ENCODE measurements at places on chromosomes 16 and 17.
A peak's percentile ranks its signal among the peaks of the same experiment; 100 is the strongest.

GRCh38 chr17:57422574-57423164 lies 166.3 kb downstream of the MSI2 start:
- no peak for DNase-seq

DNA sequence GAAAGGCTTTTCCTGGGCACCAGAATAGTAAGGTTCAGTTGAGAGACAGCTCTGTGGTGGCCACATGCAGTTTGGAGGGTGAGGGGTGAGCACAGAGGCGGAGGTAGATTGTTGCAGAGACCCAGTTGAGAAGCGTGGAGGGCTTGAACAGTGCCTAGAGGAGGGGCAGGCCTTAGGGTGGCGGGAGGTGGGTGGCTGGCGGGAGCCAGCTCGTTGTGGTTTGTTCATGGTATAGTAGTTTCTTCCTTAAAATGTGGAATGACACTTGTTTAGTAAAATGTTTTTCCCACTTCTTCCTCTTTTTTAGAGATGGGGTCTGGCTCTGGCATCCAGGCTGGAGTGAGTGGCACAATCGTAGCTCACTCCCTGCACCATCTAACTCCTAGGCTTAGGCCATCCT lies 14.2 kb downstream of the USP10 start:
- no peak for DNase-seq

DNA sequence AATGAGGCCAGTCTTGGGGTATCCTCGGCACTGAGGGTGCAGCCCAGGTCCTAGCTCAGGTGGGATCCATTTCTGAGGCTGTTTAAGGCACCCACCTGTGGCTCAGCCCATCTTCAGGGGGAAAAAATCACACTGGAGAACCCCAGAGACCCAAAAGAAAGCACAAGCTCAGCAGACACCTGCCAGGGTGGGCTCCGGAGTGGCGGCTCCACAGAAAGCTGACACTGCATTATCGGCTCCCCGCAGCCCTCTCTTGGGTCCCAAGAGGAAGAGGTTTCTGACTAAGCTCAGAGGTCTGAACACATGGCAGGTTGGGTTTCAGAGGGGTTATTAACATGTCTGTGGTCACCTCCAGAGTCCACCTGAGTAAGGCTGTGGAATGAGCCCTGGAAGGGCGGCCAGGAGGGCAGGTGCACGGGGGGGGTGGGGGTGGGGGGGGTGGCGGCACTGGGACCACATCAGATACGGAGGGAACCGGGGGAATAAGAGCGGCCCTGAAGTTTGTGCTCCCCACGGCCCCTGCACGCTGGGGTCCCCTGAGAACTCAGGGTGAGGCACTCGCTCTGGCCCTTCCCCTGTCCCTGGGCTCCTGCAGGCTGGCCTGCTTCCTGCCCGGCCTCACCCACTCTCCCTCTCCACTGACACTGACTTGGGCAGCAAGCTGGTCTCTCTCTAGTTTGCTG lies 79.5 kb downstream of the TIMM22 start:
- no peak for DNase-seq

GRCh38 chr16:79899316-79899715 lies 298.8 kb upstream of the MAF start:
- no peak for DNase-seq

DNA sequence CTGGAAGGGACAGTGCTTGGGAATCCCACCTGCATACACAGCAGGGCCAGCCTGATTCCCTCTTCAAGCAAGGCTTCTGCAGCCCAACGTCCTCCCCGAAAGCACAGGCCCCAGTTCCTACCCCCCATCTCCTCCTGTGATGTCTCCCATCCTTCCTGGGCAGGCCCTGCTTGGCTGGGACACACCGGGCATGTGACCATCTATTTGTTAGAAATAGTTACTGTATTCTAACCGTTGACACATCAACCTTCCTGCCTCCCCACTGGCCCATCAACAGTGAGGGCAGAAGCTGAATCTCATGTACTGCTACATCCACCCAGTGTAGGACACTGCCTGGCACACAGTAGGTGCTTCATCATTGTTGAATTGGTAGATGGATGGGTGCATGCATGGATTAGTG lies 10.7 kb downstream of the PRR29 start:
- no peak for DNase-seq

DNA sequence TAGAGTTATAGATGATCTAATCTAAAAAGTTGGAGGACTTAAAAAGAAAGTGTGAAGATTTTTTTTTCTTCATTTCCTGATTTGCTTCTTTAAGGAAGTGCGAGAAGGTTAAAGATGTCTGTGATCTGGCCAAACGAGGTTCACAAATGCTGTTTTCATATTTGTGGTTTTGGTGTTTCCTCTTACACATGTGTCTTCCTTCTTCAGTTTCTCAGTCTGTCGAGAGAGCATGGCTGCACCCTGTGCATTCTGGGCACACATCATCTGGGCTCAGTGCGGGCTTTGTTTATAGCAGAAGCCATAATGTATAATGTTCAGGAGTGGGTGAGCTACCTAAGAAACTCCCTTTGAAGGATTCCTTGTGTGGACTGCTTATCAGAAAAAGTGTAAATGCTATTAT lies 260.4 kb upstream of the TBX2 start:
- peak; percentile 34 for DNase-seq

DNA sequence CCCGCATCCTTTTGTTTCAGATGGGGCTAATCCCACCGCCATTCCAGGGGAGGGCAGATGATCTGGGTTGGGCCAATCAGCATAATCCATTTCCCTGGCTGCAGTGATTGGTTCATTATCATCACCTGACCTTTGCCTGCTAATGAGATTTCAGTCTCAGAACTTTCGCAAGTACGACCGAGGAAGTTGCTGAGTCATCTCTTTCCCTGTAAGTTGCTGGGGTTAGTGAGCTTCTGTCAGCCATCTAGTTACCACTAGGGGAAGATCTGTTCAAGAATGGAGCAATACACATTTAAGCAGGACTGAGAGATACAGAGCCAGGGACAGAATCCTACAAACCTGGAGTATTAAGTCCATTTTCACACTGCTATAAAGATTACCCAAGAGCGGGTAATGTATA lies 65.3 kb upstream of the NUDT7 start:
- no peak for DNase-seq

- DNase-seq, result no peak
Observed at GRCh38 chr17:64343833-64344637, 46.6 kb downstream of the PECAM1 start.

GRCh38 chr17:47697906-47698711 lies 4.1 kb downstream of the TBKBP1 start:
- DNase-seq, result no peak

DNA sequence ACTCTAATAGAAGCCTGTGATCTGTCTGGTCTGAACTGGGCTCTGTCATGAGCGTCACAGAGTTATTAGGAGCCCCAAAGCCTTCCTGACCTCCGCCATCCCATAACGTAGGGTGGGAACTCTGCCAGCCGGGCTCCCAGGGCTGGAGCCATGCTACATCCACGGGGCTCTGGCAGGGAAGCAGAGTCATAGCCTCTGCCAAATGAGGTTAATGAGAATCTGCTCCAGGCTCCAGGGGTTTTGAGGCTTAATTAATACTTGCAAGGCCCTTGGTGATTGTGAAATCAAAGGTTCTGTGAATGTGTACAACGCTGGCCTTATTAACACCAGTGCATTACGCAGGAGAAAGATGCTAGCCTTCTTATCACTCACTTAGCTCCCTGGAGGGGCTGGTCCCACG lies 42.4 kb upstream of the ZFP90 start:
- DNase-seq, result no peak

- DNase-seq, result peak; percentile 50
Observed at GRCh38 chr17:46942441-46943217, 19.7 kb downstream of the GOSR2 start.

DNA sequence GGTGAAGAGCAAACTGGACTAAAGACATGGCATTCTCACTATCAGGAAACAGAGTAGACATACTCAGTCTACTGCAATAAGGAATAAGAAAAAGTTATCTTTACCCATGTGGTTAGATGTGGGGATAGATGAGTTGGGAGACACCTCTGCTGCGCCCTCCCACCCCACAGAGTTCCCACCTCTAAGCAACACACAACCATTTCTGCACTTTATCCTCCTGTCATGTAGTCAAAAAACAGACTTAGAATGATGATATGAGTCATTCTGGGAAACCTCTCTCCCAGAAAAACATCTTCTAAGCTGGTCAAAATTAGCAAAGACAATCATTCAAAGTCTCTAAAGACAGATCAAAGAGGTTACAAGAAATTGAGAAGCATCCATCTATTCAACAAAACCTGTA lies 94.9 kb downstream of the CACNG1 start:
- DNase-seq, result no peak

DNA sequence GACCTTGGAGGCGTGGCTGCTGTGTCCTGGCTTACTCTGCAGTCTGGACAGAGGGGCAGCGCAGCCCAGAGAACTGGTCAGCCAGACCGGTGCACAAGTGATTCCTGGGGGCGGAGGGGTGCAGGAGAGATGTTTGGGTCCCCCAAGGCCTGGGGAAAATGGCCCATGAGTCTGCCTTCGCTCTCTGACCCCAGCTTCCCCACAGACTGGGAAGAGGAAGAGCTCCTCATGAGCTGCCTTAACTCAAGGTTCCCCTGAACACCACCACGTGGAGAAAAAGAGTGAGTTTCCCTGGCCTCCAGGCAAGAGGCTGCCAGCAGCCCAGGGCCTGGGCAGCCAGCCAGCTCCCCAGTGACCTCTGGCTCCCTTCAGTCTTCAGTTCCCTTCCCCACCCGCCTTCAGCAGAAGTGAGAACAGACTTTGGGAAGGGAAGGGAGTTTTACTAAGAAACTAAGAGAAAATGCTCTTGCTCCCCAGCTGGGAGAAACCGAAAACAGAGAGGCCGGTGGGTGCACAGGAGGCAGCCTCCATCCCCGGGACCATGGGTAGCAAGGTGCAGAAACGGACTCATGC lies 2.0 kb upstream of the C17orf99 start:
- no peak for DNase-seq

GRCh38 chr17:14827396-14827919 lies 437.7 kb downstream of the PMP22 start:
- no peak for DNase-seq

DNA sequence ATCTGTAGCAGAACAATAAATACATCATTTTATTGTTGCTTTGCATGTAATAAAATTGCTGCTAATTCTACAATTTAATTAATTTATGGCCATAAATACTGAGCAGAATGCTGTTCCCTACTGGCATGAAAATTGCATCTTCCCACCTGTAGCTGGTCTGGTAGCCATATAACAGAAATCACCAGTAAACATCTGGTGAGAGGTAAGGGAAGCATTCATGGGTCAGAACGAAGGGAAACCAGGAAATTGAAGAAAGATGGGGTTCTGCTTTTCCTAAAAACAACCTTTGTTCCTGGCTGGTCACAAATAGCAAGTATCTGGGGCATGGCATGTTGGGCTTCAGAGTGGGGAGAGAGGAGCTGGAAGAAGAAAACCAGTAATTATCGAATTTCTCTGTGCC lies 128.4 kb downstream of the CDH11 start:
- DNase-seq, result no peak

GRCh38 chr16:1008085-1008484 lies 26.5 kb downstream of the SOX8 start:
- DNase-seq, result no peak

DNA sequence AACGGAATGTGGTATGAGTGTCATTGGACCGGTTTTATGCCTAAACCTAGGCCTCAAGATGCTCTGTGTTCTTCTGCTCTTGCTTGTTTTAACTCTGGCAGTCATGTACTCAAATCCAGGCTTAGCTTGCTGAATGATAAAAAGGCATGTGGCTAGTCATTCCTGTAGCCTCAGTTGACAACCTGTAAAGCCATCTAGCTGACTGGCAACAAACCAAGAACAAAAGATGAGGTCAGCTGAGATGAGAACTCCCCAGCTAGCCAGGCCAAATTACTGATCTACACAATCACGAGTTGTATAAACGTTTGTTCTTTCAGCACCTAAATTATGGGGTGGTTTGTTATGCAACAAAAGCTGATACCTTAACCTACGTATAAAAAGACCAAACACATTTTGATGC lies 1406.0 kb upstream of the CDH8 start:
- DNase-seq, result no peak

GRCh38 chr16:83968306-83968851 lies 335 bp downstream of the NECAB2 start:
- DNase-seq, result no peak

DNA sequence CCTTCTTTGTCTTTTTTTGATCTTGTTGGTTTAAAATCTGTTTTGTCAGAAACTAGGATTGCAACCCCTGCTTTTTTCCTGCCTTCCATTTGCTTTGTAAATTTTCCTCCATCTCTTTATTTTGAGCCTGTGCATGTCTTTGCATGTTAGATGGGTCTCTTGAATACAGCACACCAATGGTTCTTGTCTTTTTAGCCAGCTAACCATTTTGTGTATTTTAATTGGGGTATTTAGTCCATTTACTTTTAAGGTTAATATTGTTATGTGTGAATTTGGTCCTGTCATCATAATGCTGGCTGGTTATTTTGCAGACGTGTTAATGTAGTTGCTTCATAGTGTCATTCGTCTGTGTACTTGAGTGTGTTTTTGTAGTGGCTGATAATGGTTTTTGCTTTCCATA lies 26.2 kb downstream of the NFATC3 start:
- no peak for DNase-seq

DNA sequence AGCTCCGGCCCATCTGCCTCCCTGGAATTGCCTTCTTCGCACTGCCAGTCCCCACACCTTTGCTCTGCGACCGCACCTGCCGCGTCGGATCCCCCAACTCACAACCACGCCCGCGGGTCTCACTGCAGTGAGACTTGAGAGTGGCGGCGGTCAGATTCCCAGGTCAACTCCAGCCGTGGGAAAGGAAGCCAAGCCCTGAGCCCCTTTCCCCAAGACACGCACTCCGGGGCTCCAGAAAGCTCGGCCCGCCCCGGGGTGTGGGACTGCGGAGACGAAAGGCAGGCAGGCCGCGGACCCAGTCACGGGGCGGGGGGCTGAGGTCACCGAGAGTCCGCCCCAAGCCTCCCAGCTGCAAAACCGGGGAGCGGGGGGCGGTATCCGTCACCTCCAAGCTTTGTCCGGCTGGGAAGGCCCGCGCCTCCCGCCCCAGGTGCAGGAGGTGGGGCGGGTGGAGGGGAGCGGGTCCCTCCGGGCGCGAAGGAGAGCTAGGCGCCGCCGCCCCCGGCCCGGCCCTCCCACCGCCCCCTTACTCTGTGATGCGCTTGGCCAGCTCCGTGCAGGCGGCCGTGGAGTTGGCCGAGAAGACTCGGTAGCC lies 615 bp downstream of the PRPSAP1 start:
- DNase-seq, result peak; percentile 18

DNA sequence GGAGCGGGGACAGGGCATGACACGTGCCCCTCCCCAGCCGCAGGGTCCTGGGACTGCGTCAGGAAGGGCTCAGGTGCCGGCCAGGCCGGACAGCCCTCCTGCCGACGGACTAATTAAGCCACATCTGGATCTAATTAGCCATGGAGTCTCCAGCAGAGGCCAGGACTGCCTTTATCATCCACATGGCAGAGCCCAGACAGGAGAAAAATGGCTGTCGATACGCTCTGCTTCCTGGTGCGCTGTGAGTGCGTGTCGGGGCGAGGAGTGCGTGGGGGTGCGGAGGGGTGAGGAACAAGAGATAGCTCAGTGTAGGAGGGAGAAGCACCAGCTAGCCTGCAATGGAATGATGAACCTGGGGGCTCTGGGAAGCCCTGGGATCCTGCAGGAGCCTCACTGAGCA lies 218.8 kb downstream of the IRF8 start:
- DNase-seq, result no peak

GRCh38 chr17:40059729-40060475 lies 2.9 kb upstream of the THRA start:
- no peak for DNase-seq

- DNase-seq, result no peak
Observed at GRCh38 chr17:48717367-48718226, 4.7 kb downstream of the PRAC1 start.

All from activated CD8-positive, alpha-beta memory T cell treated with anti-CD3 and anti-CD28 coated beads, Interleukin-2, amount 50 U/mL, for 4 hours (primary cell).